ENCODE measurements at places on chromosomes 11 and 22.

GRCh38 chr11:27012234-27012921 is 18.5 kb downstream of the FIBIN start:
- peak; percentile 24 for DNase-seq

- DNase-seq: no peak
Observed at GRCh38 chr11:78787696-78788095, 213.0 kb upstream of the NARS2 start.

- DNase-seq: no peak
Observed at GRCh38 chr22:23143119-23143518, 1.3 kb upstream of the RSPH14 start.

DNA sequence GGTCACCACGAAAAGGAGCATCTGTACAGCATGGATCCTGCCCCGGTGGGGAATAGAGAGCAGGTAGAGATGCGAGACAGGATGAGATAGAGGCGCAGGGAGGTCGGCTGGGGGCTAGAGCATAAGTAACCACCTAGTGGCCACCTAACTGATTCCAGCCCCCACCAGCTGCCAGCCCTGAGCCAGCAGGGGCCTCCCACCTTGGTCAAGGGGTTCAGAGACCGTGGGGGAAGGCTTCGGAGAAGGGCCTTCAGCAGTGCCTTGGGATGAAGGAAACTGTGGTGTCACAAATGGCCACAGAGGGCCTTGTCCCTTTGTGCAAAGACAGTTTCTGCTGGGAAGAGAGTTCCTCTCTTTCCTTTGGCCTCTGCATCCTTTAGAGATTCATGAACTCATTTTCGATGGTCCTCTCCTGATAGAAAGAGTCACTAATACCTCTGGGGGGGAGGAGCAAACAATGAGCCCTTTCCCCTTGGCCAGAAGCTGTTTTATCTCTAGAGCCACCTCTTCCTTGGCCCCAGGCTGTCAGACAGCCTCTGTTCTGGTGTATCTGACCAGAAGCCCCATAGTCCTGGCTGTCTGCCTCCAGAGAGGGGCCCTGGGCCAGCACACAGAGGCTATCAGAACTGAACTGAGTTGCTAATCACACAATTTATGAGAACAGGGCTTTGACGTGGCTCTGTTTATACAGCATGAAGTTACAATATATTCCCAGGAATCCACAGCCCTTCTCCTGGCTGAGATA is 146.0 kb downstream of the PARVA start:
- no peak for DNase-seq

DNA sequence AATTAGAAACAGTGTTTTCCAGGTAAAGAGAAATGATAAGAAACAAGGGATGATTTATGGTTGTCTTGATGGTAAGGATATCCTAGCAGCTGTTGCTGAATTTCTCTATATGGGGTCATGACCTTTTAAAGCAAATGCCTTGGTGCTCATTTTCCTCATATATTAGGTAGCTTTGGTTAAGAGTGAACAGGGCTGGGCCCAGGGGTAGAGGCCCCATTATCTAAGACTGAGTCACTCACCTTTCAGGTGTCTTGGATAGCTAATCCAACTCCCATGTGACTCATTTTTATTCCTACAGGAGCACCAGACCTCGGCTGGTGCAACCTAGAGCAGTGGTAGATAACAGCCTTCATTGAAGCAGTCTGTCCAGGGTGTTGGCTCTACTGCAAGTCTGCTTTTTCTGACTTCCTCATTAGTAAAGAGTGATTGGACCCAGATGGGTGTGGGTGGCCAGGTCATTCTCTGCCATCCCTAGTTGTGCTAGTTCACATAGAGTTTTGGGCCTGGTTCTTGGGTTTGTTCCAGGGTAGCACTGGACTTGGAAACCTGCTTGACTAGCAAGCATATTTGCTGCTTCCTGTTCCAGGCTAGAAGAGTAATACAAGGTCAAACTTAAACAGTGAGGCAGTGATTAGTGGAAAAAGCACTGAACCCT is 37.4 kb downstream of the CTNND1 start:
- peak; percentile 71 for DNase-seq

- DNase-seq: no peak
Observed at GRCh38 chr11:84128840-84129239, 842.7 kb upstream of the CCDC90B start.

DNA sequence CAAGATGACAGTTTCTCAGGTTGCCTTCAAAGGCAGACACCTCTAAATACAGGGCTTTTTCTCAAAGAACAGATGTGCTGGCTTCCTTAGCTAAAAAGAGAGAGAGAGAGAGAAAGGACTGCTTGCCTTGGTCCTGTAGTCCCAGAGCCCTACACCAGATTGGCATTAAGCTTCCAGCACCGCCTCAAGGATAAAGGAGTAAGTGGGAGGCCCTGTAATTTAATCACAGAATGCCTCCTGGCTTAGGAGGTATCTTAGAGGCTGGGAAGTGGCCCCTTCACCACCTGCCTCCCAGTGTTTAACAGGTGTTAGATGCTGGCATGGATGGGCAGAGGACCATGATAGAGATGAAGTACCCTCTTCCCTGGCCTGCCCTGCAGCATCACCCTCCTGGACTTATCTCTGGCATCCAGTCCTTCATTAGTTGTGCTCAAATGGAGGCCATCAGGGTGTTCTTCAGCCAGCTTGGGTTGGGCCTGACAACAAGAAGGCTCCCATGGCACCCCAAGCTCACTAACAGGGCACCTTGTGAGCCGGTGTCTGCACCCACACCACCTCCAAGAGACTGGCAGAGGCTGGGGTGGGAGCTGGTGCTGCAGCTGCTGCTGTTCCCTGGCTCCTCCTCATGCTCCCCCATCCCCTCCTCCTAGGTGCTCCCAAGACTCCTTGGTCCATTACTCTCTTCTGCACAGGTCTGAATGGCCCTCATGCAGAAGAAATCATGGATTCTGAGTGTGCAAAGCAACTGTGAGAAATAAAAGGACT is 32.5 kb downstream of the ABCC8 start:
- no peak for DNase-seq

DNA sequence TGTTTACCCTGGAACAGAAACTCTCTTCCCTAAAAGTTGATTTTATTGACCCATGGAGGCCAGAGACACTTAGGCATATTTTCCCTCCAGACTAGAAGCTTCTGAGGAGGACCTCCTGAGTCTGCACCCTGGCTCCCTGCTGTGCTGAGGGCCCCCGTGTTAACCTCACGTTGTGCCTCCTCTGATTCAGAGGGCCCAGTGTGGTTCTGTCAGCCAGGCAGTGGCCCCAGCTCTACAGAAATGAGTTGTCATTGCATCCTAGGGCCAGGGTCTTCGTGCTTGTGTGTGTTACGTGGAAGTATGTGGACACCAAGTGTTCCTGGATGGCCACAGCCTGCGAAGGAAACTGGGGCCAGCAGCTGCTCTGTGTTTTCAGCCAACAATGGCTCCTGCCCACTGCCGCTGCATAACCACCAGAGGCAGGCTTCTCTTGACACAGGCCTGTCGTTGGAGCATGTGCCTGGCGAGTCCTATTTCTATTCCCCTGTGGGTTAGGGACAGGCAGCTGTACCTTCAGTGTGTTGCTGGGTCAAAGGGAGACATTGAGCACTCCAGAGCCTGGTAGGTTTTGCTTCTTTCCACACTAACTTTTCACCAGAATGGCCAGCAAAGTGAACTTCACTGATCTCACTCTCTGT is 44.5 kb downstream of the MED15 start:
- no peak for DNase-seq

DNA sequence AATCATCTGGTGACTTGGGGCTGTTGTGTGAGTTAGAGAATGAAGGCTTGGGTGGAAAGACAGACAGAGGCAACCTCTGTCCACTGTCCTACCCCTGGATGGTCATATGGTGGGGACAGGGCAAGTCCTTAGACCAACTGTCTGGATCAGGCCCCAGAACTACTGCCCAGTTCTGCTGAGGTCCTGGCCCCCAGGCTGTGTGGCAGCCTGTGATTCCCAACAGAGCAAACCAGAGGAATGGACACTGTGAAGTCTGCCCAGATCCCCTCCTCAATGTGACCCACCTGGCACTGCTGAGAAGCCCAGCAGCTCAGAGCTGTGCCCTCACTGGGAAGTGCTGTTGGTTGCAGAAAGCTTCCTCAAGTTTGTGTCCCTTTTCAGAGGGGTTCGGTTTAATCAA is 69.0 kb downstream of the GGTLC2 start:
- DNase-seq: no peak

DNA sequence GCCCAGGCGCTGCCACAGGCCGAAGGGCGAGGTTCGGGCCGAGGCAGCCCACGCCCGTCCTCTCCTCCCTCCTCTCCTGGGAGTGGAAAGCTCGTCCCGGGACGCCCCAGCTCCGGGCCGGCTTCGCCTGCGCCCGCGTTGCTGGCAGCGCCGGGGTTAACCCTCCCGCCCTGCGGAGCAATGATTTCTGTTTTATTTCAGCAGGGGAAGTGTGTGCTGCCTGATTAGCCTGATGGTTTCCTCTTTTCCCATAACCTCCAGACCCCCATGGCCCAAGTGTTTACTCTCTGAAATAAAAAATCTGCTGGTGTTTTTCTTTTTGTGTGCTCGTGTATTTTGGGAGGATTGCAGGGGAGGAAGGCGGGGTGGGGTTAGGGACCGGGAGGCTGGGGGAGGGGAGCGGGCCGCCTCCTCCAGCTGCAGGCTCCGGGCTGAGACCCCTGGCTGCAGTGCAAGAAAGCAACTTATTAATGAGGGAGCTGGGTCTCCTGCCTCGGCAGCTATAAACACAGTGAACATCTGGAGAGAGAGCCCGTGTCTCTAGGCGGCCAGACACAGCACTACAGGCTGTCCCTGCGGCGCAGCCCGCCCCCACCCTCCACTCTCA is 38.6 kb downstream of the ETS1 start:
- peak; percentile 61 for DNase-seq

- no peak for DNase-seq
Observed at GRCh38 chr11:7672276-7672959, 882 bp downstream of the CYB5R2 start.

- no peak for DNase-seq
Observed at GRCh38 chr11:132006884-132007580, 636.6 kb downstream of the NTM start.

DNA sequence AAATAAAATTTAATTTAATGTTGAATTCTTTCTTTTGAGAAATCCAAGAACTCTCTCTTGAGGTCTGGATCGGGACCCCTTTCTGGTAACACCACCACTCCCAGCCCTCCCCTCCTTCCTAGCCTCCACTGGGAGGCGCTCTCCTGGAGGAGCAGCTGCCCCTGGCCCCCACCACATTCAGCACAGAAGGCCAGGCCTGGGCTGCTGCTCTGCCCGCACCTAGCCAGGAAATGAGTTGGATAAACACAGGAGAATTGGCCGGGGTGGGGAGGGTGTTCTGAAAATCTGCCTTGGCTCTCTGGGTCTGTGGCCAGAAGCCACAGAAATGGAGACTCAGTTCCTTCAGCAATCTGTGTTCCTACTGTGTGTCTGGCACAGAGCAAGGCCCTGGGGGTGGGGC is 31.2 kb downstream of the C22orf42 start:
- DNase-seq: no peak

DNA sequence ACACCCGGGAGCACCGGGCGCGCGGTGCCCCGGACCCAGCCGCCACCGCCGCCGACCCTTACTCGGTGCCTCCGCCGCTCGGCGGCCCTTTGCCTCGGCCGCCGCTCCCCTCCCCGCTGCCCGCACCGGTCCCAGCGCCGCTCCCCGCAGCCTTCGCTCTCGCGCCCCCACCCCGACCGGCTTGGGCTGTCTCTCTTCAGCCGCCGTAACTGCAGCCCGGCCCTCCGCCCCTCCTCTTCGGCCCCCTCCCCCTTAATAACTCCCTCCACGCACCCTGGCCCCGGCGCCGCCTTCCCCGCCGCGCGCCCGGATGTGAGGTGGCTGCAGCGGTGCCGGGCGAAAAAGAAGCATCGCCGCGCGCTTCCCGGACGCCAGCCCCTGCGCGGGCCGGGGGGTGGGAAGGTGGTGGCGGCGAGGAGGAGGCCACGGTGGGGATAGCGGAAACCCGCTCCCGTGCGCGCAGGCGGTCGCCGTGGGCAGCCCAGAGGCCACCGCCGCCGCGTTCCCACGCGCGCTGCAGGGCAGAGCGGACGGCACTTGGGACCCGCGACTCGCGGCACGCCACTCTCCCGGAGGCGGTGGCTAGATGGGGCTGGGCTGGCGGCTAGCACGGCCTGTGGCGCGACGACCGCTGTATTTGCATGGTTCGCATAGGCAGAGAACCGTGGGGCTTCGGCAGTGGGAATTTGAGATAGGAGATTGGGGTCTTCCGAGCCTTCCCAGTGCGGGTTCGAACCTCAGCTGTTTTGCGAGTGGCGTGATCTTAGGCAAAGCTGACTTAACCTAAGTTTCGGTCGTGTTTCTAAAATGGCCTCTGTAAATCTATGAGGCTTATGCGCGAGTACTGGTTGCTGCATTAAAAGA is at the start of gene EIF4ENIF1:
Gene EIF4ENIF1 (minus strand): TSS at position 211 of the 864 bp plus-strand sequence. CDS start 1,124 bp downstream, outside the sequence.
- DNase-seq: peak; percentile 92

- no peak for DNase-seq
Observed at GRCh38 chr11:83611031-83611430, 324.9 kb upstream of the CCDC90B start.

DNA sequence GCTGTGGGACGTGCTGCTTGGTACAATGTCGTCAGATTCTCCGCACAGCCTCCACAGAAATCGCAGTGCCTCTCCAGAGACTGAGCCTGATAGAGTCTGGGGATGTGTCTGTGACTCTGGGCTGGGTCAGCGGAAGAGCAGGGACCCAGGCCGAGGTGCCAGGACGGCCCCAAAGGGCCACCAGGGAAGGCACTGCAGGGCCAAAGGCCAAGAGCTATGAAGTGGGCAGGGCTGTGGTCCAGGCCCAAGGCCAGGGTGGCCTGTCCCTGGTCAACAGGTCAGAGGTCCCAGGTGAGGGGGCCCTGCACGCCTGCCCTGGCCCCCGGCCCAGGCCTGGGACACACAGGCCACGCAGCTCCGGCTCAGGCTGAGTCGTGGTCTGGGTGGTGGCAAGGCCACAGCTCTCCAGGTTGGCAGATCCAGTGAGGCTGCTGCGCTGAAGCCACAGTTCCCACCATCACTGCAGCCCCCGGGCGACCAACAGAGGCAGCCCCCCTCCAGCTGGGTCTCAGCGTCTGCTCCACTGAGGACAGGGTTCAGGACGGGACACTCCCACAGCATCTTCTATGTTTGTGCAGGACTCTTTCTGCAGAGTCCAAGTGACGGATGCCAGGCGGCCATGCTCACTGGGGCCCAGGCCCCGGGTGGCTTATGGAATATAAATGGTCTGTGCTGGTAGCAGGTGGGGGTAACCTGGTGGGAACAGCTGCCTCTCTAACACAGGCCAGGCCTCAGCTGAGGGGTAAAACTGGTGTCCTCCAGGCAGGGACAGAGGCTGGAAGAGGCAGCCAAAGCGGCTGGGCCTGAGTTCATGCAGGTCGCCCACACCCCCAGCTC is 4.8 kb upstream of the PIM3 start:
- no peak for DNase-seq

GRCh38 chr22:43843783-43844530 is 18.4 kb downstream of the SULT4A1 start:
- DNase-seq: no peak

- DNase-seq: peak; percentile 14
Observed at GRCh38 chr11:61091373-61092279, 10.7 kb upstream of the CD5 start.

Data from AG08395 (cell line).